ENCODE measurements at places on chromosomes 4 and X.

DNA sequence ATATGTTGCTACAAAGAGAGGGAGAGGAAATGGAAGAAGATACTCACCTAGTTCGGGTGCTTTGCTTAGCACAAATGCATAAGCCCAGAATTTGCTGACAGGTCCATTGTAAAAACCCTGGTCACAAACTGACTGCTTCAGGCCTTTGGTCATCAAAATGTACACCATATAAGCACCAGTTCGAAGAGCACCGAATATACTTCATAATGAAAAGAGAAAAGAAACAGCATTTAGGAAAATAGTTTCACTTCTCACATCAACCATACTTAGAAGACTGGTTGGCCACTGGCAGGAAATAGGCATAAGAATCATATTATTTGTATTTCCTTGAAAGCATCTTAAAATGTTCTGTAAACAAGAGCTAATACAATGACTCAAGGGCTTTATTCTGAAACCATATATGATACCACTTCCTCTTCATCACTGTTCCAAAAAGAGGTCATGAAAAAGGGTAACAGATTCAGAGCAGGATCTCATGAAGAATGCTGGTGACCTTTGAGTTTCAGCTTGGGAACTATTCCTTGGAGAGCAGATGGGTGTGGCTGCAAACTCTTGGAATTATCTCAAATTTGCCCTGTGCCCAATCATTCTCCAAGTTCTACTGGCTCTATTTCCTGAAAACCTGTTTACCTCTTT lies 138.7 kb downstream of the ELOVL6 start:
- no peak for DNase-seq

DNA sequence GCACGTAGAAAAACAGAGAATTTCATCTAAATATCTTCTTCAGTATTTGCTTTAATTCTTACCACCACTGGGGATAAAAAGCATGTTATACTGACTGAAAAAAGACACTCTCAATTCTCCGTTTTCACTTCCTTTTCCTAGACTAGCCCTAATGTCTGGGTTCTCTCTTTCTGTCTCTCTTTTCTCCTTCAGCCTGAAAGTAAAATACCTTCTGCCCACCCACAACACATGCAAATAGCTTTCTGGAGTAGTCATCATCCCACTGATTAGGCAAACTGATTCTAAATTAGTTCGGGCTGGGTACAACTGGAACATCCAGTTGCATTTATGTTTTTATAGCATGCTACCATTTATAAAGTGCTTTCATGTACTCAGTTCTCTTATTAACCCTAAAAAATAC lies 142.4 kb upstream of the ANKRD50 start:
- DNase-seq, result no peak

DNA sequence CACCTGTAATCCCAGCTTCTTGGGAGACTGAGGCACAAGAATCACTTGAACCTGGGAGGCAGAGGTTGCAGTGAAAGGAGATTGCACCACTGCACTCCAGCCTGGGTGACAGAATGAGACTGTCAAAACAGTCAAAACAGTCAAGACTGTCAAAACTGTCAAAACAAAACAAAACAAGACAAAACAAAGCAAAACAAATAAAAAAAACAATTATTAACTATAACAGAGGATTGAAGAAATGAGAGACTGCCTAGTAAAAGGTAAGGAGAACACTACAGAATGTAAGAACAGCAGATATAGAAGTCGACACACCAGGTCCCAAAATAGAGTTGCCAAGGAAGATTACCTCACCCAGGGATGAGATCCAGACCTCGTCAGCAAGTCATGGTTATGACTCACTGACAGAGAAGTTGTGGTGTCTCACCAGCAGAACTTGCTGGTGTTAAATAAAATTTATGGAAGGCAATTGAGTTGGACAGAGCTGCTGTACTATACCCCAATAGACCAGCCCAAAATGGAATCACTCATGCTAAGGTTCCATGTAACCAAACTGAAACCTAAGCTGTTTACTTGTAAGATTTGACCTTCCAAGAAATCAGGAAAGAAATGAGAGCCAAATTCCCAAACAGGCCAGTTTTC lies 32.1 kb upstream of the GK start:
- no peak for DNase-seq

- no peak for DNase-seq
Measured at GRCh38 chr4:162865102-162865501, 301.6 kb downstream of the NAF1 start.

GRCh38 chr4:167775375-167775774 lies 317.0 kb upstream of the ANXA10 start:
- DNase-seq, result no peak

DNA sequence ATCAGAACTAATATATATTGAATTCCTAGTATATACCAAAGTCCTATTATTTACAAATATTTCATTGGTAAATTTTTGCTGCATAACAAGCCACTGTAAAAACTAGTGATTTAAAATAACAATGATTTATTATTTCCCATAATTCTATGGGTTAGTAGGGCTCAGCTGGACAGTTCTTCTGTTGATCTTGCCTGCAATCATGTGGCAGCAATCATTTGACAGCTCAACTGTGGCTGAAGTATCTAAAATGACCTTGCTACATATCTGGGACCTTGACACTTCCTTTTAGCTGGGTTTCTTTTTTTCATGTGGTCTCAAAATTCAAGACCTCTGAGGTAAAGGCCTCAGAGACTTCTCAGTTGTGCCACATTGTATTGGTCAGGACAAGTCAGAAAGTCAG lies 598.5 kb upstream of the PITX2 start:
- no peak for DNase-seq

GRCh38 chr4:77127215-77127614 lies 29.8 kb upstream of the CCNG2 start:
- DNase-seq, result no peak

DNA sequence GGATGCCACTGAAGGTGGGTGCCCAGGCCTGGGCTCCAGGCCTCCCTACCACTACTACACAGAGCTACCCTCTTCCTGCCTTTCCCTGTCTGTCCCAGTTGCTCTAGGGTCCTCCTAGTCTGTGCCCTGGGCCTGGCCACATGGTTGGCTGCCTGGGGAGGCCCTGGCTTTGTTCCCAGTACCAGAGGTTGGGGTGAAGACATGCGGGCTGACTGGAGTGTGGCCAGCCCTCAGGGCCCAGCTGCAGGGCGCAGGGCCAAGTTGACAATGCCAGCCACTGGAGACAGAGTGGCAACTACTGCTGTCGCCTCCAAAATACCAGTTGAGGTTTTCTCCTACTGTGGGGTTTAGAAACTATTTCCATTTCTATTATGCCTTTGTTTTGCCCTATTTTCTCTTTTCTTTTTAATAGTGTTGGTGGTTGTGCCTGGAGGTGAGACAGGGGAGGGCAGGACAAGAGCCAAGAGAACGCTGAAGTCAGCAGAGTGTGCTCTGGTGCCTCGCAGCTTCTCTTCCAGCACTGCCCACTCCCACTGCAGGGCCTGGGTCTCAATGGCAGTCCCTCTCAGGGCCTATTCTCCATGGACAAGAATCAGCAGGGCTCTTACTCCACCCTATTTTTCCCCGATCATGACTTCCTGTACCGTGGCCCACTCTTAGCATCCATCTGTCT lies 32.2 kb upstream of the XPNPEP2 start:
- DNase-seq, result no peak

DNA sequence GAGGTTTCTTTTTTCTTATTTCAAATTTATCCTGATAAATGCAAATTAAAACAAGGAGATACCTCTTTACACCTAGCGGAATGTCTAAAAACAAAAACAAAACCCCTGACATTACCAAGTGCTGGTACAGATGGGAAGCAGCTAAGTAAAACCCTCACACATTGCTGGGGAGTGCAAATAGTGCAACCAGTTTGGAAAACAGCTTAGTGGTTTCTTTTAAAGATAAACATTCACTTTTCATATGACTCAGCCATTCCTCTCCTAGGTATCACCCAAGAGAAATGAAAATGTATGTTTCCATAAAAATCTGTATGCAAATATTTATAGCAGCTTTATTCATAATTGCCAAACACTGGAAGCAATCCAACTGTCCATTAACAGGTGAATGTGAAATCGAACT lies 84.1 kb upstream of the HELT start:
- no peak for DNase-seq

- DNase-seq, result no peak
Measured at GRCh38 chrX:276581-277201, 4.5 kb upstream of the PLCXD1 start.
